Posterior cingulate gyrus (tissue), 11 donors: ENCODE measurements at places on chromosomes 3 and 15.

DNA sequence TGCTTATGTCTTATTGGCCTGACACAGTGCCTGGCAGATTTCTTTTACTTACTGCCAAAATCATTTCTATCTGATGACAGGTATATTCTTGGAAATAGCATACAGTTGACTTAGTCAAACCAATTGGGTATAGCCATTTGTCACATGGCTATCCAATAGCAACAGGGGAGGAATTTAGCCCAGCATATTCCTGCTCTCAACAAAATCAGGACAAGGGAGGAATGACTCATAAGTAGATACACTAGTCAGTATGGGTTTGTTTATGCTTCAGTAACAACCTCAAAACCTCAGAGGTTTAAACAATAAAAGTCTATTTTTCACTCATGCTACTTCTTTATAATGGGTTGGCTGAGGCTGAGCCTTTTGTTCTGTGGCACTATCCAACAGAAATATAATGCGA, 38.0 kb upstream of the VILL start:
- DNase-seq, result no peak

GRCh38 chr3:99541181-99541580, 97.2 kb upstream of the COL8A1 start:
- no peak for DNase-seq

GRCh38 chr3:44842376-44842775, 19.3 kb upstream of the TMEM42 start:
- DNase-seq, result no peak

GRCh38 chr3:131796111-131796510, 238.7 kb downstream of the CPNE4 start:
- no peak for DNase-seq

DNA sequence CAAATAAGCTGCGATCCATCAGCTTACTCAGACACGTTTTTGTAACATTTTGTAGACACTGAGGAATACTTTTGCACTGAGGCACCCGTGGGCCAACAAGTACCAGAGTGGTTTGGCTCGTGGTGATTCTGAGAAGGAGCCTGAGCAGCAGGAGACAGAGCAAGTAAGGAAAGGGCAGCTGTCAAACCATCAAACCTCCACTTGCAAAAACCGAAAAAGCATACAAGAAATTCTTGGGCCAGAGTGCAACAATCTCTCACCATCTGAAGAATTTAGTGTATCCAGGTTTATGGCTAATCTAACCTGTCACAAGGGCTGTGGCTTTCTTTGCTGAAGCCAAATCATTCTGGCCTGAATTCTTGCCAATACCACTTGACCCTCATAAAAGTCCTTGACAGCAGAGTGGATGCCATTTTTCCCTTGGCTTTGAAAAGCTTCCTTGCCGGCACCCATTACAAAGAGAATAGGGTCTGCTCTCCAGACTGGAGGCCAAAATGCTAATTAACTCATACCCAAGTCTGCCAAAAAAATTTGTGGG, 56.7 kb downstream of the MYO1E start:
- DNase-seq, result no peak

DNA sequence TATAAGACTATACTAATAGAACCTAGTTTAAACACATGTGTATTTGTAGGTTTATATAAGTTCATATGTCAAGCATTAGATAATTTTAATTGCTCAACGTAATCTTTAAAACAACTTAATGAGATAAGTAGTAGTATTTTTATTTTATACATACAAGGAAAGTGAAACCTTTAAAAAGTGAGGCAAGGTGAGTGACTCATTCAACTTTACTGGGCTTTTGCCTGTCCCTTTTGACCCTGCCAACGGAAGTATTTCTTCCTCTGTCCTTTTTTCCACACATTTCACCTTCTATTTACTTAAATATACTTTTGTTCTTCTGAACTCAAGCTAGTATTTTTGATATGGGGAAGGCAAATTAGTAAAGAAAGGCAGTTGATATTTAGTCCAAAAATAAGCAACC, 78.5 kb downstream of the KBTBD8 start:
- no peak for DNase-seq

DNA sequence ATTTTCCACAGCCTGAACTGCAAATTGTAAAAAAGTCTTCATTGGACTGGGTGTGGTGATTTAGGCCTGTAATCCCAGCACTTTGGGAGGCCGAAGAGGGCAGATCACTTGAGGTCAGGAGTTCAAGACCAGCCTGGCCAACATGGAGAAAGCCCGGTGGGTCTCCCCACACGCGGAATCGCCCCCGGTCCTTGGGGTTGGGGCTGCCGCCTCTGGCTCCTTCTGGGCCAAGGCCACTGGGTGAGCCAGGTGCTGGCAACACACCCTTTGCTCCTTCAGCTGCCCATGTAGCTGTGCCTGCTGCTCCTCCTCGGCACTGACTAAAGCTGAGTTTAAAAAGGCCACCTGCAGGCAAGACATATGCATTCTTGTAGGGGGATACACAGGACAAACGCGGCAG, 9.4 kb upstream of the VPS33B start:
- DNase-seq, result no peak

DNA sequence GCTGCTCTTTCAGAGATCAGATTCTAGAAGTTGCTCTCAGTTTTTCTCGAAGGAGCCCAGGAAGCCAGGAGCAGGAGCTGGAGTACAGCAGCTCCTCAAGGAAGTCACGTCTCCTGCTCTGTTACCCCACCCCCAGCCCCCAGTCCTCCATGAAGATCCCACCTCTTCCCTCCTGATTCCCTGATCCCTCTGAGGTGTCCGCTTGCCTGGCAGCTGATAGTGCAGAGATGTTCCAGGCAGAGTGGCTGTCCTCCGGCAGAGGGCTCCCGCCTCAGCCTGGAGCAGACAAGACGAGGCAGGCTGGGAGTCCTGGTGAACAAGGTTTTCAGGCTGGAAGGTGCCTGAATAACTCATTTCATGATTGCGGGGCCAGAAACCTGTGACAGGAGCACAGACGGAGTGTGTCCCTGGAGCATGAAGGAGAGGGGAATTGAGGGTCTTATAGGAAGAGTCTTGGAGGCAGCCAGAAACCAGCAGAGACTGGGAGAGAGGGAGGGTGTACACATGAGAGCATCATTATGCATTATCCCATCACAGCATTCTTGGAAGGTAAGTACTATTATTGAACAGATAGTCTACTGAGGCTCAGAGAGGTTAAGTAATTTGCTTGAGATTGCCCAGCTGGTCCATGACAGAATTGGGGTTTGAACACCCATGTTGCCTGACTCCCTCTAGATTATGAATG, 1.2 kb downstream of the HRH1 start:
- DNase-seq, result peak; percentile 80

- no peak for DNase-seq
These were observed 142.7 kb upstream of the TMCO5A start for GRCh38 chr15:37791693-37792092.

GRCh38 chr15:75695634-75696310, 16.9 kb downstream of the CSPG4 start:
- DNase-seq, result no peak

DNA sequence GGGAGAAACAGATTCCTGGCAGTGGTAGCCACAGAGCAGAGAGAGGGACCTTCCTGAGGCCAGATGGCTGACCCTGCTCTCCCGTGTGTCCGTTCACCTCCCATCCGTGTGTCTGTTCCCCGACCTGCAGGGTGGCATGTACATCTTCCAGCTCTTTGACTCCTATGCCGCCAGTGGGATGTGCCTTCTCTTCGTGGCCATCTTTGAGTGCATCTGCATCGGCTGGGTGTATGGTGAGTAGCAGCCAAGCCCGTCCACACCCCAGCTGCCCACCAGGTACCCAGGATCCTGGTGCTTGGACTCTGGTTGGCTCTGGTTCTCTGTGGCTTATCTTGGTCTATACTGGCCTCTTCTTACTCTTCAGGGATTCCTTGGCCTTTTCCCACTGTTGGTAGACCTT, 59.5 kb upstream of the SLC6A1 start:
- DNase-seq, result no peak

- DNase-seq, result peak; percentile 17
These were observed 88.9 kb upstream of the CCNL1 start for GRCh38 chr3:157248590-157249422.
